NCI-H345 (cell line): ENCODE measurements at places on chromosomes 1 and 21.

GRCh38 chr1:239297910-239298309 lies 88.5 kb upstream of the CHRM3 start:
- no peak for DNase-seq

DNA sequence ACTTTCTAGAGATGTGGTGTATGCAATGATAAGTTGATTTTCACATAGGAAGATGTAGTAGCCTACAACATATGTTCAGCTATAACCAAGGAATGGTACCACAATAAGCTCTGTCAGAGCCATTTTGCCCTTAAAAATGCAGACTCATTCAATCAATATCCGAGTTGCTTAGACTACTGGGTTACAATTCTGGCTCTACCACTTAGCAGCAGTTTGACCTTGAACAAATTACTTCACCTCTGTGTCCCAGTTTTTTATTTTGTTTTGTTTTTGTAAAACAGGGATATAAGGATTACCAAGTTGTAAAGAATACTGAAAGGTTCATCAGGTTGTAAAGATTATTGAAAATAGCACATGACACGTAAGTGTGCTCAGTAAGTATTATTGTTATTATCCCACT lies 9.3 kb downstream of the EPS15 start:
- no peak for DNase-seq

GRCh38 chr1:20928146-20928545 lies 141.0 kb upstream of the HP1BP3 start:
- DNase-seq: no peak

GRCh38 chr1:15583016-15583706 lies 1.7 kb downstream of the AGMAT start:
- no peak for DNase-seq

GRCh38 chr21:41951876-41952567 lies 1.8 kb downstream of the C2CD2 start:
- no peak for DNase-seq

DNA sequence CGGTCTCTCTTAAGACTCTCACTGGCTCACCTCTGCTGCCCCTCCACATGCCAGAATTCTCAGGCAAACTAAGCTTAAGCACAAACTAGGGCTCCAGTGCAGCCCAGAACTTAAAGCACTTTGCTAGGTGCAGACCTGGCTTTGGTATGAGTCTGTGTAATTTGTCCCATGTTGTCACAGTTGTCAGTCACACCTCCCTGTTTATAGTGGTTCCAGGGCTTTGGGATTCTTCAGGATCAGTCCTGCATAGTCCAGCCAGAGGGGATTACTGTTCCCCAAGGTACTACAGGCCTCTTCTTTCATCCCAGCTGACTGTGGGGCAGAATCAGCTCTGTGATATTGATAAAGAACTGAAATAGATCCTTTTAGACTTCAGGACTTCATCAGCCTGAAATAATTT lies 105.0 kb upstream of the UBE2U start:
- no peak for DNase-seq

- no peak for DNase-seq
Measured at GRCh38 chr21:24824209-24824608, 783.1 kb downstream of the MRPL39 start.

DNA sequence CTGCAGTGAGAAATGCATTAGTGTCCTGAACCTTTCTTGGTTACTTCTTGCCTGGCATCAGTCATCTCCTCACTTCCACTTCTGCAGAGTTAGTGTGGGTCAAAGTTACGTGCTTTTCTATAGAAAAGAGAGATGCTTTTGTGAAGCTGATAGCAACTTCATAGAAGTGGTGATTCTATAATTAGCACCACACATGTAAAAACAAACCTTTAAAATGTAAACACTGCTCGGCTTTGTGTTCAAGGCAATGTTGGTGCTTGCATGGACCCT lies 57.3 kb downstream of the MRPS6 start:
- no peak for DNase-seq

DNA sequence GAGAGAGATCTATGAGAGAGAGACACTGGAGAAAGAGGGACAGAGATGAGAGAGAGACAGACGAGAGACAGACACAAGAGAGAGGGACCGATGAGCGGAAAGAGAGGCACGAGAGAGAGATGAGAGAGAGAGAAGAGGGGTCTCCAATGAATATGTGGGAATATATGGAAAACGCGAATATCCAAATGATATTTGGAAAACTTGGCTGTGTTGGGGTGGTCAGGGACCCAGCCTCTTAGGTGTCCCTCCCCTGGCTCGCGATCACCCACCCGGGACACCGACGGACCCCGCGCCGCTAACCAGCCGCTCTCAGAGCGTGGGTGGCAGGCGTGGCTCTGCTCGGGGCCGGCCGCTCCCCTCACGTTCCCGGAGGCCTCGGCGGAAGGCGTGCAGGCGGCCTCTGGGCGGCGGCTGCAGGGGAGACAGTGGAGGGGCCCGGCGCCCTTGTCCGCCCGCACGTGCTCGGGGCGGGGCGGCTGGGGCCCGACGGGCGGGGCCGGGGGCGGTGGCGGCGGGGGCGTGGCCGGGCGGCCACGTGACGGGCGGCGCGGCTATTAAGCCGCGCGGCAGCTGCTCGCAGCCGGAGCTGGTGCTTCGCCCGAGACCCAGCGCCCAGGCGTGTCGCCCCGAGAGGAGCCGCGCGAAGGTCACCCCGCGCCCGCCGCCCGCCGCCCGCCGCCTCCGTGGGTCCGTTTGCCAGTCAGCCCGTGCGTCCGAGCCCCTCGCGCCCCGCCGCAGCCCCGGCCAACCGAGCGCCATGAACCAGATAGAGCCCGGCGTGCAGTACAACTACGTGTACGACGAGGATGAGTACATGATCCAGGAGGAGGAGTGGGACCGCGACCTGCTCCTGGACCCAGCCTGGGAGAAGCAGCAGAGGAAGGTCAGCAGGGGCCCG lies at the start of gene ACTN2:
Gene ACTN2 (plus strand): TSS at position 583 of the 898 bp plus-strand sequence. CDS start 175 bp downstream, at position 758.
- DNase-seq: peak; percentile 73

DNA sequence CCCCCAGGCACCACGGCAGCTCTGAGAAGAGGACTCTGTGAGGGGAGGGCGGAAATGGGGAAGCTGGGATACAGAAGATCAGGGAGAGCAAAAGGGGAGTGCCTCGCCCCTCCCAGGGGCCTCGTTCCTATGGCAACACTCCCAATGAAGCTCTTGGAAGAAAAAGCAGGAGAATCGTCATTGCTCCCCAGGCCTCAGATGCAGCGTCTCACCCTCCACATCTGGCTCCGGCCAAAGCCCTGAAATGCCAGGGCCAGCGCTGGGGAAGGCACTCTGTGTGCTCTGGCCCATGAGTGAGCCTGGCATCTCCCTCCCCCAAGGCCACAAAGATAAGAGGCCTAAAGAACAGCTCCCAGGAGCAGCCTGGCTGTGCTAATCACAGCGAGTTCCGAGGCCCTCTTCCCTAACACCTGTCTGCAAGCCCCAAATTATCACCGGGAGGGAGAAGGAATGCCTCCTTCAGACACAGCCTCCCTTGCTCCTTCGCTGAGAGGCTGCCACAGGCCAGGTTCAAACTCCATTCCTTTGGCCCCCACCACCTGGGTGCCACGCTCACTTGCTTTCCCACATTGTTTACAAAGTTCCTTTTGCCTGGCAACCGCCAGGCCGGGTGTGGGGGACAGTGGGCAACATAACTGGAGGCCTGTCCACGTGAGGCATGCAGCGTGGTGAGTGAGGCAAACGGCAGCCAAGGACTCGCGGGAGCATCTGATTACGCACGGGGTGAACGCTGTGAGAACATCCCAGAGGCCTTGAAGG lies 27.8 kb downstream of the ECE1 start:
- DNase-seq: no peak

DNA sequence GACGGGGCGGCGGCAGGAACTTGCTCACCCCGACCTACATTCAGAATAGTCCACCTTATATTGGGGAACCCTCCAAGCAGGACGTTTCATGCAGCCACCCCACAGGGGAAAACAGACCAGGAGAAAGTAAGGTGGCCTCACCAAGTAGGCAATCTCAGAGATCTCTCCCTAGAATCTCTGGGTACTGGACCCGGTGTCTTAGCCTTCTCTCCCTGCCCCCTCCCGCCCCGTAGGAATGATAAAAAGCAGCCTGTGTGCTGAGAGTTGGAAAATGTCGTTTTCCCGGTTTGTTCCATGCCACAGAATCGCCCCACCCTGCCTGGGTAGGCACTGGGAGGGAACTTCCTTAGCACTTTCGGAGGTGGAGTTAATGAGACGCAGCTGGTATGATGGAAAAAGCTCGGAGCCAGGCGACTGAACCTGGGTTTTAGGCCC lies 789 bp upstream of the PTPN14 start:
- DNase-seq: no peak

DNA sequence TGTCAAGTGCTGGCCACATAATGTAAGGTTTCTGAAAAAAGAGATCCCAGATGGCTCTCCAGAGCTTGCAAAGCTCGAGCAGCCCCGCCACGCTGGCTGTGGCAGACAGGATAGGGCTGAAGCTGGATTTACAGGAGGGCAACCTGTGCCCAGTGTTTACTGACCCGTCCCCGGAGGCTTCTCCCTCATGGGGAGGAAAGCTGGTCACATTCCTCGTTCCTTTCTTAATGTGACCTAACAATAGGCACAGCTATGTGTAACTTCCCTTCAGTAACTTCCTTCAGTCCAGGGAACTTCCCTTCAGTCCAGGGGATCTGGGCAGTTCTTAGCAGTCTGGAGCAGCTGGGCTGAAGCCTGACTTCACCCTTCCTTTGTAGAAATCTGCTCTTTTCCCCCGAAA lies 7.7 kb downstream of the SLFNL1 start:
- DNase-seq: no peak

- no peak for DNase-seq
Measured at GRCh38 chr1:104466068-104466467, 716.4 kb downstream of the AMY1C start.

- DNase-seq: no peak
Measured at GRCh38 chr1:187848321-187848720, 1019.6 kb downstream of the PLA2G4A start.

GRCh38 chr1:203765029-203765837 lies at the start of gene LAX1:
TSS of gene LAX1 (plus strand) at chr1:203765183. CDS start at chr1:203765566, 383 bp downstream.
- no peak for DNase-seq

GRCh38 chr1:60277269-60277668 lies 203.7 kb upstream of the C1orf87 start:
- no peak for DNase-seq

DNA sequence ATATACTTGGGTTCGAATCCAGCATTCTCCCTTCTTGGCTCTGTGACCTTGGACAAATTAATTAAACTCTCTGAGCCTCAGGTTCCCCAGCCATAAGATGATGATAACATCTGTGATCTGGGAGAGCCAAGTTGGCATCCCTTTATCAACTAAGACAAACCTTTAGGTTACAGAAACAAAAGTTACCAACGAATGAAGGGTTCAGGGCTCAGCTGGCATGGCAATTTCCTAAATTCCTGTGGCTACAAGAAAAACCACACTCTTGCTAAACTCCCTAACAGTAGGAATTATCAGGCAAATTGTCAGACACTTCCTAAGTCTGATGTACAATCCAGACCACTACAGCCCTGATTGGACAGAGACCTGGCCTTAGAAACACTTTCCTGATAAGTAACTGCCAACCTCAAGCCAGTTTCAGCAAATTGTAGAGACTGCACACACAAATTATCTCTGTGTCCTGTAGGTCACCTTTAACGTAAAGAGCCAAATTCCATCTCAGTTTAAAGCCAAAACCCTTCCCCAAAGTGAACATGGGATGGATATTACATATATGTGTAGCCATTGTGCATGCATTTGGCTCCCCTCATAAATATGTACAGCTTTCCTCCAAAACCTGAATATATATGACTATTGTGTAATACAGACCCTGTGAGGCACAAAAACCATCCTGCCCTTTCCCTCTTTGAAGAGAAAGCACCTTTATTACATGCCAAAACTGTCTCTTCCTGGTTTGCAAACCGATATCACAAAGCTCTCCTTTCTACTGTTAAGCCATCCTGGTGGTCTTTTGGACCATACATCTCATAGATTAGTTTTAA lies 39.5 kb upstream of the EDARADD start:
- DNase-seq: no peak

GRCh38 chr1:68321084-68321685 lies 88.9 kb upstream of the WLS start:
- DNase-seq: no peak

GRCh38 chr1:161222175-161223019 lies 1.0 kb downstream of the APOA2 start:
- DNase-seq: no peak

- DNase-seq: no peak
Measured at GRCh38 chr1:35660581-35661473, 19.5 kb upstream of the PSMB2 start.

DNA sequence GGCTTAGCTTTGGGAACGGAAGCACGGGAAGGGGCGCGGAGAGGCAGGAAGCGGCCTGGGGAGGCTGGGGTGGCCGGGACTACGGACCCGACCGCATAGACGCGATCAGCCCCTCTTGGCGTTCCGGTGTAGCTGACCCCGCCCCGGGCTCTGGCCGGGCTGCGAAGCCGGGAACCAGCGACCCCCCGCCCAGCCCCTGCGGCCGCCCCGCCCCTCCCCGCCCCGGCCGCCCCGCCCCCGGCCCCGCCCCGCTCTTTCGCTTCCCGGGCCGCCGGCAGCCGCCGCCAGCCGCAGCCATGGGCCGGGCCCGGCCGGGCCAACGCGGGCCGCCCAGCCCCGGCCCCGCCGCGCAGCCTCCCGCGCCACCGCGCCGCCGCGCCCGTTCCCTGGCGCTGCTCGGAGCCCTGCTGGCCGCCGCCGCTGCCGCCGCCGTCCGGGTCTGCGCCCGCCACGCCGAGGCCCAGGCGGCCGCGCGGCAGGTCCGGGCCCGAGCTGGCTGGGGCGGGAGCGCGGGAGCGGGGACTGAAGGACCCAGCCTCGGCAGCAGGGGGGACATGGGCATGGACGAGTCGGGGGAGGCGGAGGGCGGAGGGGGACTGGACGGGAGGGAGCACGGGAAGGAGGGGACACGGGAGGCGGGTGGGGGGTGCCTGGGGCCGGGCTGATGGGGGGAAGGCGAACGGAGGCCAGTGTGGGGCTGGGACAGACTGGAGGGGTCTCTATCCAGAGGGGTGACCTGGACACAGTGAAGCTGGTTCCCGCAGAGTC lies at the start of gene SELENON:
Gene SELENON (plus strand): TSS at position 259 of the 768 bp plus-strand sequence. CDS start 38 bp downstream, at position 297.
- DNase-seq: peak; percentile 52

DNA sequence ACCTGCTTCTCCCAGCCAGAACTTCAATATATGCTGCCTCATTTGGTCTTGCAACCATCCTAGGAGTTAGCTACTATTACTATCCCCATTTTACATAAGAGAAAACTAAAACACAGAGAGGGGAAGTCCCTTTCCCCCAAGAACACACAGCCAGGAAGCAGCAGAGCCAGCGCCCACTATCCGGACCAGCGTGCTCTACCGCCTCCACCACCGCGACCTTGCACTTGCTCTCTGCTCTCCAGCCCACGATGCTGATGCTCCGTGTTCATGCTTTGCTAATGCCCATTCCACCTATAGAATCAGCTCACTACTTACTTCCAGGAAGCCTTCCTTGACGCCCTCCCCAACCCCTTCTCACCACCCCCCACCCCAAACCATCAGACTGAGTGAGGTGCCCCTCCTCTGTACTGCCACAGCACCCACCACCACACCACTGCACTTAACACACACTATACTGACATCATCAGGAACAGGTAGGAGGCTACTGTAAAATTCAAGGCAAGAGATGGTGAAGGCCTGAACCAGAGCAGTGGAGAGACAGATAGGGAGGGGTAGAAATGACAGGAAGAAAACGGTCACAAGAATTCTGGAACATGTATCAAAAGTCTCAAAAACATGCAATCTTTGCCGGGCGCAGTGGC lies 9.4 kb downstream of the TMEM53 start:
- DNase-seq: no peak

- DNase-seq: no peak
Measured at GRCh38 chr1:162091681-162092524, 22.4 kb downstream of the NOS1AP start.
